ENCODE measurements at places on chromosomes 12 and 14. TPM values are rescaled to one million over a fixed set of nuclear protein-coding genes. Genes with fewer than 3 reads are reported as not detected.

DNA sequence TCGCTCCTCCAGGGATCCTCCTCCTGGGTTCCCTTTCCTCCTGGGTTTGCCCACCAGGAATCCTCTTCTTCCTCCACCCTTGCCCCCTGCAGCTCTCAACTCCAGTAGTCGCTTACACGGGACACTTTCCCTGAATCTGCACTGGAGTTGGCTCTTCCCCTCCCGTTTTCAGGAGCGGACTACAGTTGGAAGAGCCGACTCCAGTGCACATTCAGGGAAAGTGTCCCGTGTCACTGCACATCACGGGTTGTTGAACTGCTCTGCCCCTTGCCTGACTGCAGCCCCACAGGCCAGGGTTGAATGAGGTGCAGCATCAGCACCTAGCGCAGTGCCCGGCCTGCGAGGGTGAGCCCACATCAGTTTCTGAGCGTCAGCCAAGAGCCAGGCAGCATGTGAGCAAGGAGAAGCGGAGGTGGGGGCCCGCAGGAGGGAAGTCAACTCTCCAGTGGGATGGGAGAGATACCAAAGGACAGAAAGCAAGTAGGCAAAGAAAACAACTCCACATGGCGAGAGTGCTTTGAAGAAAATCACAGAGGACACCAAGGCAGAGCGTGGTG, 13.1 kb downstream of the RAPGEF3 start:
- no peak for DNase-seq

DNA sequence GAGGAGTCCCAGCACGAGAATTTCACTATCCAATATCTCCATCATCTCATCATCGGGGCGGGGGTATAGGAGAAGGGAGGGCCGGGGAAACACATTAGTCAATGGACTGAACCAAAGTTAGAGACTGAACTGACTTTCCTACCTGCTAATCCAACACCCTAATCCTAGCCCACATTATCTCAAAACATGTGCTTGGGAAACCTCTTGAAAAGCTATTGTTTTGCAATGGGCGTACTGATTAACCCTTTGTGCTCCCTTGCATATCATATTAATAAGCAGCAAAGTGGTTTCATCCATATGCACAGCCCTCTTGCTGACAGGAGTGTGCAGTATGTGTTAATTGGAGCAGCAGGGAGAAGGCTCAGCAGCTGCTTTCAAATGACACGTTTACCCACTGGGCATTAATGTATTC, 125.7 kb upstream of the GRIP1 start:
- peak; percentile 18 for DNase-seq

GRCh38 chr12:101207086-101207780, 2.8 kb downstream of the SLC5A8 start:
- DNase-seq, result no peak

GRCh38 chr14:101027966-101028365, 124.4 kb upstream of the RTL1 start:
- no peak for DNase-seq

GRCh38 chr12:111398530-111398929, 7.2 kb upstream of the SH2B3 start:
- no peak for DNase-seq

GRCh38 chr12:55019784-55020183, at the start of gene NEUROD4:
NEUROD4 (plus strand) TSS chr12:55019974; CDS start chr12:55026440, 6,466 bp downstream.
- DNase-seq, result peak; percentile 40

- DNase-seq, result no peak
Observed at GRCh38 chr14:68730348-68730747, 62.5 kb downstream of the ZFP36L1 start.

DNA sequence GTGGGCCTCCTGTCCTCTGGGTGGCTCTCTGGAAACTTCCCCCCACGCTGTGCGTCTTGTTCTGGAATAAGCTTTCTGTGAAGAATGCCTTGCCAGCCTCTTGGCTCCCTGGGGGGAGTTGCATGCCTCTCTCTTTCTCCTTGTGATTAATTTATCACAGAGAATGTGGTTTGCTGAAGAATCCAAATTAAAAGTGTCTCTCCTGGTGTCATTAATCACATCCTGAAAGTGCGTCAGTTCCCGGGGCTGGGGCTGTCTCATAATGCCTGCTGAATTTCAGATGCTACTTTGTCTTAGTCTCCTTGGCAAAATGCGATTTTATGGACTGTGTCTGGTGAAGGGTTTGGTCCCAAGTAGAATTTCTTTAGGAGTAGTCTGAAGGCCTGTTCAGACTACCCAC, 787.7 kb upstream of the TMEM132C start:
- no peak for DNase-seq

GRCh38 chr12:8549381-8549780, 8.7 kb upstream of the CLEC4E start:
- no peak for DNase-seq

DNA sequence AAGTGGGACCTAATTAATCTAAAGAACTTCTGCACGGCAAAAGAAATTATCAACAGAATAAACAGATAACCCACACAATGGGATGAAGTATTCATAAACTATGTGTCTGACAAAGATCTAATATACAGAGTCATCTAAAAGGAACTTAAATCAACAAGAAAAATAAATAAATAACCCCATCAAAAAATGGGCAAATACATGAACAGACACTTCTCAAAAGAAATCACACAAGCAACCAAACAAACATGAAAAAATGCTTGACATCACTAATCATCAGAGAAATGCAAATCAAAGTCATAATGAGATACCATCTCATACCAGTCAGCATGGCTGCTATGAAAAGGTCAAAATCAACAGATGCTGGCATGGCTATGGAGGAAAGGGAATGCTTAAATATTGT, 466.9 kb downstream of the SOX5 start:
- DNase-seq, result no peak

DNA sequence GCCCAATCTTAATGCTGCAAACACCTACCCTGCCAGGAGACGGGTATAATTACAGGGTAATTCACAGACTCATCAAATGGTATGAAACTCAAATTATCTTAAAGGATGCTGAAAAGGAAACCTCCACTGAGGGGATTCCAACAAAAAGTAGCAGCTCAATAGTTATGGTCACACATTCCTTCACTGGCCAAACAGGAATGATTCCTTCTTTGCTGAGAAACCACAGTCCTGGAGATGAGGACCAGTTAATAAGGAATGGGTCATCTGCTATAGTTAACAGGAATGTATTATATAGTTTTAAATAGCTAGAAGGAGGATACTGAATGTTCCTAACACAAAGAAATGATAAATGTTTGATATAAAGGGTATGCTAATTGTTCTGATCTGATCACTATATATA, 136.9 kb downstream of the STXBP6 start:
- DNase-seq, result no peak

GRCh38 chr12:116076399-116076798, 201.1 kb downstream of the MED13L start:
- DNase-seq, result no peak

DNA sequence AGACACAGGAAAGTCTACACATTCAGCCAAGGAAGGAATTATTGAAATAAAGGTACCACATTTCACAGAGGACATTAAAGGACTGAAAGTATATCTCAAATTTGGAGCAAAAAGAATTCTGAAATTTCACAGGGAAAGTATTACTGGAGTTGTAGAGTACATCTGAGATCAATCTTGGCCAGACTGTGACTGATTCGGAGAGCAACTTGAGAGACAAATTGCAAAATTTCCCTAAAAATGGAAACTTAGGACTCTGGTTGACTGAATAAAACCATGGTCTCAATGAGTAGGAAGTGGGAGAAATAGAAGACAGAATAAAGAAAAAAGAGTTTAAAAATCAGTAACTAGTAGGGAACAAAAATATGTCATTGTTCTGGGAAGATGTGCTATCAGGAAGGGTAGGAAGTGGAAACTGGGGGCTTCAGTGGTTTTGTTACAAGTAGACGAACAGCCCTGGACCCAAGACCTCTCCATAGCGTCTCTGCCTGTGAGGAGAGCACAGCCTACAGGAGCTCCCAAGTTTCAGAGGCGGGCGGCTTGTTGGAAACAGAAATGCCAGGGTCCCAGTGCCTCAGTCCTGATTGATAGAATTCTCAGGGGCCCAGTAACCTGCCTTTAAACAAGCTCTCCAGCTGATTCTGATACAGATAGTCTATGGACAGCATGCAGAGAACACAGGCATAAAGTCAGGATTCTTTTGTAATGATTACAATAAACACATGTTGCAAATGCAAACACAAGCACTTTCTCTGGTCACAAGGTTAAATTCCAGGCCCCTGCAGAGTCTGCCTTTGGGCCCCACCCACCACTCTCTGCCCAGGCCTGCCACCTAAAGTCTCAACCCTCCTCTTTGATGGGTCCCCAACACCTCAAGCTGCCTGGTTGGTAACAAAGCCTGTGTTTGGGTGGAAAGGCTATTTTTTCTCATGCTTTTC, 63.1 kb downstream of the BBS10 start:
- DNase-seq, result no peak

DNA sequence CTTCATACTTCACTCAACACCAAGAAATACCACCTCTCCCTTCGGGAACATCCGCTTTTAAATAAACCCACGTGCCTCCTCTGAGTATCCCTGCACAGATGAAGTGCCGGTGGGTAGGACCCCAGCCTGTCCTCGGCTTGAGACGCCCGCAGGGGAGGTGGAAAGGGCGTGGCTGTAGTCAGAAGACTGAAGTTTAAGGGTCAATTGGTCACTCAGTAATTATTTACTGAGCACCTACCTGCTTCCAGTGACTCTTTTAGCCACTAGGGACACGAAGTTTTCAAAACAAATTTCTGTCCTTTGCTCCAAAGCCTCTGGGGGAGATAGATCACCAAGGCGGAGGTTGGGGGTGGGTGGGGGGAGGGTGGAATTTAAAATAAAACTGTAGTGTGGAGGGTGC, 309.4 kb downstream of the VRK1 start:
- no peak for DNase-seq

- no peak for DNase-seq
Observed at GRCh38 chr14:31703056-31703455, 141.9 kb downstream of the NUBPL start.

DNA sequence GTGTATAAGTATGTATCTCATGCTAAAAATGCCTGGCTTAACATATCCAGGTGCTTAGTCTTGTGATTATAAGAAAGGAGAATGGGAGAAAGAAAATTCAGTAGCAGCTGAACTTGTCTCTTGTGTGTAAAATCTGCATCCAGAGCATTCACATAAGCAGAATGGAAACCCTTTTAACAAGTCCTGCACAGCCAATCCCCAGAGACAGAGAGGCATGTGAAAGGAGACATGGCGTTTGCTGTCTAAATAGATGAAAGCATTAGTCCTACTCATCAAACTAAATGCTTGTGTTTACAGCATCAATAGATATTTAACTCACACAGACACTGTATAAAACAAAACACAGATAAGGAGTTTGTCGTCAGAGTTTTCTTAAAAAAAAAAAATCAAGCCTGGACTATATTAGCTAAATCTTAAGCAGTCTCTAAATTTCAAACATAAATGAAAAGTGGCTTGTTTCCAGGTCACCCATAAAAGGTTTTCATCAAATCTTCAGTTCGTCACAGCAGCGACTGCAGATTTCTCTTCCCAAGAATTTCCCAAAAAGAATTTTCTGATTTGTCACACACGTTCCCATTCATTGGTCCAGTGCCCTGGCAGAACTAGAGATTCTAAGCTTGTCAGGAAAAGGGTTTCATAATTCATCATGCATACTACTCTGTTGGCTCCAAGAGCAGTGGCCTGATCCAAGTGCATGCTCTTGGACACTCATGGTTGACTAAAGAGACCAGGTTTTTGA, 249.2 kb downstream of the BTG1 start:
- DNase-seq, result no peak

- no peak for DNase-seq
Observed at GRCh38 chr12:130053651-130054069, 108.6 kb upstream of the FZD10 start.

GRCh38 chr12:116441292-116441691, 117.9 kb upstream of the MAP1LC3B2 start:
- DNase-seq, result no peak

GRCh38 chr12:57086493-57087009, 2.4 kb upstream of the NAB2 start:
- DNase-seq, result peak; percentile 37

- no peak for DNase-seq
Observed at GRCh38 chr14:63952053-63952932, 99.5 kb downstream of the SYNE2 start.

- no peak for DNase-seq
Observed at GRCh38 chr12:58104351-58104755, 163.0 kb downstream of the ATP23 start.

DNA sequence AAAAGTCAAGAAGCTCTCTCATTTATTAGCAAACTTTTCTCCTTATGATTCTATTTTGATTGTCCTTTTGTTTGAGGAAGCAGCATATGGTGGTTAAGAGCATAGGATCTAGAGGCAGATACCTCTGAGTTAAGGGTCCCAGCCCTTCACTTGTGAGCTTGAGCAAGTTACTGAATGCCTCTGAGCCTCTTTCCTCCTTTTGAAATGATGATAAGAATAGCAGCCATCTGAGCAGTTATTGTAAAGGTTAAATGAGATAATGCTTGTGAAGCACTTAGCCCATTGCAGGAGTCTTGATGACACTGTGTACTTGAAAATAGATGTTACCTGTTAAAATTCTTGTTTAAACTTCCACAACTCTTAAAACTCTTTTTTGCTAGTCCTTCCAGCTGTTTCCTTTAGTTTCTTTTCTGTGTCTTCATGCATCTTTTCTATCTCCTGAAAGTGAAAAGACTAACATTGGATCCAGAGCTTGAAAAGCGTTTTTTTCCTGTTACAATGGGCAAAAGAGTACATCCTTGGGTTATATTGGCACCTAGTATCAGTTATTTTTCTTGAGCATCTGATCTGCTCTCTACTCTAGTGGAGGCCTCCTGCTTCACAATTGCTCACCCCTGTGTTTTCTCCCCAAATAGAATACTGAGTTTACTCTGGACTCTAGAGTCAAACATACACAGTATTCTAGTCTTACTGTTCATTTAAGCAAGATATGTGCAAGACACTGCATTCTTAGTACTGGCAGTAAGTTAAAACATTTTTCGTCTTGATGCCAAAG, 3.1 kb downstream of the HIF1A start:
- DNase-seq, result no peak

DNA sequence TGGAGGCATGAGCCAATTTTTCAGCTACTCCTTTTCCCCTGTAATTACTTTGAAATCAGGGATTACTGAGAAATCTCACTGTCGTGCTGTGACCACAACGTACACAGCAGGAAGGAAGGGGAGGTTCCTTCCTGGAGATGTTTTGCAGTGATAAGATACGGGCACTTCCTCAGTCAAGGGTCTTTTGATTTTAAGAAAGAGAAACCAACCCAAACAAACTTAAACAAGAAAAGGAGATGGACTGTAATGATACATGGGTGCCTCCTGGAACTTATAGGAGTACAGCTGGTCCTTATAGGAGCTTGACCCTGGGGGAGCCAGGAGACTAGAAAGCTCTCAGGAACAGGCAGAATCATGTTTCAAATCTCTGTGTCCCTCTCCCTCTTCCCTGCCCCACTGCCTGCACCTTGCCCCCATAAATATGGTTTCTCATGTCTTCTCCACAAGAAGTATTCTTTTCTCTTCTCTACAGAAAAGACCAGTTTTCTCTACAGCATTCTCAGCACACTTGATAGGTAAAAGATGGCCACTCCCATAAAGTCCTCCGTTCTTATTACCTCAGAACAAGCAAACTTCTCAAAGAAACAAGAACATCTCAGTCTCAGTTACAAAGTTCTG, 281.1 kb upstream of the AMIGO2 start:
- DNase-seq, result peak; percentile 64

Gene PRR4
- total RNA-seq, result not detected

Gene PIK3C2G
- total RNA-seq, result 191 TPM

Gene FKBP11
- 28.6 TPM for total RNA-seq

Gene GYS2
- total RNA-seq, result not detected

Gene CNTN1
- 12.6 TPM for total RNA-seq

Gene GLT1D1
- not detected for total RNA-seq

Gene COCH
- not detected for total RNA-seq

Gene RPL10L
- total RNA-seq, result not detected

Data from stomach (tissue), 19 donors.